ENCODE measurements at places on chromosomes 7 and 10.

DNA sequence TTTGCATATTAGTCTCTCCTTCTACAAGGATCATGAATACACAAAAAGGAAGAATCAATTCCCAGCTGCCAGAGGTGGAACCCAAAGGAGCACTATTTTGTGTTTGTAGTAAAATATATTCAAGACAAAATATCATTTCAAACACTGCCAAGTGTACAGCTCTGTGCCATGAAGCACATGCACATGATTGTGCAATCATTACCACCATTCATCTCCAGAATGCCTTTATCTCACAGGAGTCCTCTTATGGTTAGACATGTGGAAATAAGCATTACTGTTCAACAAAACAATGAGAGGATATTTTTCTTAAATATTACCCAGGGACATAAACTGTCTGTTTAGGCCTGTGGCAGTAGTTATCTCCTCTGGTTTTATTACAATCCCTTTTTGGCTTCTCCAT, 151.4 kb upstream of the PPP1R3A start:
- DNase-seq: no peak

- DNase-seq: peak; percentile 51
Measured at GRCh38 chr10:129768437-129769355, 195.4 kb downstream of the EBF3 start.

GRCh38 chr10:129959544-129960480, 4.3 kb downstream of the EBF3 start:
- DNase-seq: no peak

GRCh38 chr7:7967886-7968543, 581 bp upstream of the GLCCI1 start:
- DNase-seq: no peak

DNA sequence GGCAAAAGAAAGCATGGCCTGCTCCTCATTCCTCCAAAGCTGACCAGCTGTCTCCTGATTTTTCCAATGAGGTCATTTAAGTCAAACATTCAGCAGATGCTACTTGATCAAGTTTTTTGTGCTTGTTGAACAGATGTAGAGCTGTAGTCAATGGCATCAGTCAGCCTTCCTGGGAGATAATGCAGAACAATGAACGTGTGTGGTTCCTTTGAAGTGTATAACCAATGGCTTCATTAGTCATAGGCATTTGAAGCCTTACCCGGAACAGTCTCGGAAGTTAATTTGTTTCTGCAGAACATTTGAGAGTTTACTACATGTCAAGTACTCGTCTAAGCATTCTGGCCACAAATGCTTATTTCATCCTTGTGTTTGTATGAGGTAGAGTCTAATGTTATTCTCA, 227.1 kb downstream of the ADRA2A start:
- DNase-seq: no peak

DNA sequence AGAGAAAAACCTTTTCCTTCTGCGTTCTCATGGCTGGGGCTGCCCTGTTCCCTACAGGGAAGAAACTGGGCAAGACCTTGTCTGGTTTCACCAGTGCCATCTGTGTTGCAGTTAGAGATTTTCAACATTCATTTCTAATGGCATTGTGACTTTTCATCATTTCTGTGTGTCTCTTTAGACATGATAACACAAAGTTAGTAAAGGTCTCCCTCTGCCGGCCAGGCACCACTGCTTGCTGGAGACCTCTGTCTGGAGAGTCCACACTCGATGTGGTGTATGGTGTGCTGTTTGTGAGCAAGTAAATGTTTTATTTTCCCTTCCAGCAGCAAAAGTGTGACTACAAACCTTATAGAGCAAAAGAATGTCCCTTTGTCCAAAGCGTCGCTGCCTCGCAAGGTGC, 213.5 kb downstream of the PAXIP1 start:
- peak; percentile 88 for DNase-seq

DNA sequence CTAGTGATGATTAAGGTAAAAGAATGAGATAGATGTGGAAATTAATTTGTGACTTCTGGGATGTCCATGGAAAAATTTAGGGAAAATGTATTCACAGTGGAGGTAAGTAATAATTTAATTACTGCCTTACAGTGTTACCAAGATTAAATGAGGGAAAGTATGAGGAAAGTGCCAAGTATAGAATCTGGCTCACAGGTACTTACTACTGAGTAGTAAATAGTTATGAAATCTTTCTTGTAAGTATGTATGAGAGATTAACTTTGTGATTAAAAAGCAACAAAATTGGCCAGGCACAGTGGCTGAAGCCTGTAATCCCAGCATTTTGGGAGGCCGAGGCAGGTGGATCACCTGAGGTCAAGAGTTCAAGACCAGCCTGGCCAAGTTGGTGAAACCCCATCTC, 42.1 kb downstream of the RSBN1L start:
- no peak for DNase-seq

- DNase-seq: no peak
Measured at GRCh38 chr7:26500749-26501352, 209.2 kb downstream of the SNX10 start.

- DNase-seq: no peak
Measured at GRCh38 chr7:83161186-83161585, 1.5 kb downstream of the PCLO start.

DNA sequence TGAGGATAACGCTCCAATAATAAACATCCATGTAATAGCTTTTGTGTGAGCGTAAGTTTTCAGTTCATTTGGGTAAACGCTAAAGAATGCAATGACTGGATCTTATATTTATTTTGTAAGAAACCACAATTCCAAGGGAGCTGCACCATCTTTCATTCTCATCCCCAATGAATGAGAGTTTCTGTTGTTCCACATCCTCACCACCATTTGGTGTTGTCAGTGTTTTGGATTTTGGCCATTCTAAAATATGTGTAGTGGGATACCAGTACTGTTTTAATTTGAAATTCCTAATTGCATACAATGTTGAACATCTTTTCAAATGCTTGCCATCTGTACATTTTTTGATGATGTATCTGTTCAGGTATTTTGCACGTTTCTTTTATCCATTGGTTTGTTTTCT, 50.9 kb upstream of the SEMA3D start:
- no peak for DNase-seq

- DNase-seq: no peak
Measured at GRCh38 chr10:7704071-7705016, 1.2 kb downstream of the ITIH2 start.

DNA sequence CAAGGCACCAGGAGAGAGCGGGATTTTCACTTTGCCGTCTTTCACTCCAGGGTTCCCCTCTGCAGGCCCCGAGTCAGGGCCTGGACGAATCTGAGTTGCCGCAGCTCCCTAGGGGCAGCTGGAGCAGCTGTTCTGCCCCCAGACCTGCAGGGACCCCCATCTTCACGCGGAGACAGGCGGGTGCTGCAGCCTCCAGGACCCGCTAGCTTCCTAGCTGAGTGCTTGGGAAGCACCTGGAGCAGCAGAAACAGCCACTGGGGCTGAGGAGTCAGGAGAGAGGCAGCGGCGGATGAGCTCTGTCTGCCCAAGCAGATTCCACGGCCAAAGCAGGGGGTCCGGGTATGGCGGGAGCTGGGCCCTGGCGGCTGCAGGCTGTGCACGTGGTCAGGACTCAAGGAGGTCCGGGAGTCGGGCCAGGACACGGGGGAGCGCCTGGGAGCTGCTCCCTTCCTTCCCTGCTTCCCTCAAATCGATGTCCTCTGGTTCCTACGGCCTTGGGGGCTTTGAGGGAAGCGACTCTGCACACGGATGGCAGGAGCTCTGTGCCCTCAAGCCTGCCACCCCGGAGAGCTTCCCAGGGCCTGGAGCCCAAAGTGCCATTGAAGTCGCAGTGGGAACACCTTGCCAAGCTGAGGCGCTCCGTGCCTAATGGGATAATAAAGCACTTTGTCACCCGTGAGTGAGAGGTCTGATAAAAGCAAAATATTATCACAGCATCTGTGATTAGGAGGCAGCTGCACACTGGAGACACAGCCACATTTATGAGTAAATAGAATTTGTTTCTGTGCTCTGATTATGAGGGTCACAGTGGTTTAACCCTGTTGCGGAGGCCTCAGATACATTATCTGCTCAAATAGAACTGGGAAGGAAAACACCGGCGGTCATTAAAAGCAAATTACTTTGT, 17.2 kb downstream of the MNX1 start:
- no peak for DNase-seq

GRCh38 chr10:15797346-15797745, 63.0 kb downstream of the MINDY3 start:
- DNase-seq: no peak

DNA sequence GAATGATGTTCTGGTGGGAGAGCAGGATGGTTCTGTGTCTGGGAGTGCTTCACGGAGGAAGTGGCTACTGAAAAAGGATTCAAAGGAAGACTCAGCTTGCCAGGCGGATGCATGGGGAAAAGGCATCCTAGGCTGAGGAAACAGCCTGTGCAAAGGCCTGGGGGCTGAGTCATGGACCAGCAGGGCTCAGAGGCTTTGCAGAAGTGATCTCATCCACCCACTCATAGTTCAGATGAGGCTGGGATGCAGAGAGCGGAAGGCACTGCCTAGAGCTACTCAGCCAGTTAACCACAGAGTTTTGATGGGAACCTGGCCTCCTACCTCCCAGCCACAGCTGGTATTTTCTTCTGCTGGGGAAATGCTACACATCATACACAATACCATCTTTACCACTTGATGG, 15.8 kb upstream of the ADAMTS14 start:
- DNase-seq: no peak

DNA sequence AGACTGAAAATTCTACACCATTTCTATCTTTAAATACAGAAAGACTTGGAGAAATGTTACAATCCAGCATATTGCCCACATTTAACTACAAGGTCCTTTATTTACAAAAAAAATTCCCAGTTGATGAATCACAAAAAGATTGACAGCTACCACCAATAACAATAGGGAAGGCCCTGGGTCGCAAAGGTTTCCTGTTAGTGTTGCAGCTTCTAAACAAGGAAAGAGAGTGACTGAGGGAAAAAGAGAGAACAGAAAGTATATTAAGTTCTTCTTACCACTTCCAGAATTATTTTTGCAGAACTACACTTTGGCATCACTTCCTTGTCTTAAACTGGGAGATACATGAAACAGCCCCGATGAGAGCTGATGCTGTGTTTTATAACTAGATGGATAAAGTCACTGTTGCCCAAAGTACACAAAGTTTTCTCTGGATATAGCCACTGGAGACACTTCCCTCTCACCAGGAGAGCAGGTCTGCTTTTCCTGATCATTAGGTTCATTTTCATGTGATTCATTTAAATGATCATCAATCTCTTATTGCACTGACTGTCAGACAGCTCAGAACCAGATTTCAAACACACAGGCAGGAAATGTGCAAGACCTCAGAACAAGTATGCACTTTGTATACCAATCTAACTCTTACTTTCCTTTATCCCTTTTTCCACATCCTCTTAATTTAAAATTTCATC, 57.0 kb downstream of the SHTN1 start:
- DNase-seq: no peak

- DNase-seq: no peak
Measured at GRCh38 chr7:26857506-26858240, 6.7 kb downstream of the SKAP2 start.

- no peak for DNase-seq
Measured at GRCh38 chr7:114874170-114874569, 47.7 kb upstream of the MDFIC start.

DNA sequence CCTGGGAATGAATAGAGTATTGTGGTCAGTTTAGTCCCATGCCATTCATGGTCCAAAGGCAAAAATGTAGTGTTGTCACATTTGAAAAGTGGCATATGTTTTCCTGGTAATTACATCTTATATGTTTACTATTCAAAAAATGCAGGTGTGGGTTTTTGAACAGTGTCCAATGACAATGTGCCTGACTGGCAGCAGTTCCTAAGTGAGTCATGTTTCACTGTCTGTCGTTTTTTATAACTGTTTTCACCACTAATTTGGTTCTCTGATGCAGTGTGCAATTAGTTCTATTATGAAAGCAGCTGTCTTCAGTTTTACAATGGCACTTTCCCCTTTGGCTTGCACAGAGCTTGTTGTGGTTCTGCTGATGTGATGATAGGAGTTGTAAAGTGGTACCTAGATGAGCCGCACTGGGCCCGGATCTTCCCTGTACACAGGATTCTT, 162.3 kb downstream of the SEM1 start:
- peak; percentile 51 for DNase-seq

DNA sequence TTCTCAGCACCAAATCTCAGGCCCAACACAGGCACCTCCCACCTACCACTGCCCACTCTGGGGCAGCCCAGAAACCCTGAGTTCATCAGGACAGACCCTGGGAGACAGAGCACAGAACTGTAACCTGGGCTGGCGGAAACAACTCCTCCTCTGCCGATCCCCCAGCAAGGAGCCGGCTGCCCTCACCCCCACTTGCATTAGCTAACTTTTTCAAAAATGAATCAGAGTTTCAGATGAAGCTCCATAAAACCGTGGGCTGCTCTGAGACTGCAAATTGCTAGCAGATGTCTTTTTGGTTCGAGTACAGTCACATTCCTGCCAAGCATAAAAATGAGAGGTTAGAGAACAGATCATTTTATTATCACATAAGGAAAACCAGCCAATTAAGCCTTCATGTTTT, 93.4 kb upstream of the PARD3 start:
- DNase-seq: no peak

DNA sequence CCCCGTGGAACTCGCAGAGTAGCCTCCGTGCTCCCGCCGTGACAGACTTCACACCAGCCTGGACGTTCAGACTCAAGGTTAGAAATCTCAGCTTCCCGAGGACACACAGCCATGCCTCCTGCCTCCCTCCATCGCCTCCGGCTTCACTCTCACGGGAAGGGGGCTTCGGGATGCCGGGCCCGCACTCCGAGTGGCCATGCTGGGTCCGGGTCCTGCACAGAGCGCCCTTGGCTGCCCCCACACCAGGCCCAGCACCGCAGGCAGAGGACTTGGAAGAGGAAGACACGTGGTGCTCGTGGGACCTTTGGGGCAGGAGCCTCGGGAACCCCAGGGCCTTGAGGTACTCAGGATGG, 89.8 kb downstream of the PDGFA start:
- DNase-seq: no peak

DNA sequence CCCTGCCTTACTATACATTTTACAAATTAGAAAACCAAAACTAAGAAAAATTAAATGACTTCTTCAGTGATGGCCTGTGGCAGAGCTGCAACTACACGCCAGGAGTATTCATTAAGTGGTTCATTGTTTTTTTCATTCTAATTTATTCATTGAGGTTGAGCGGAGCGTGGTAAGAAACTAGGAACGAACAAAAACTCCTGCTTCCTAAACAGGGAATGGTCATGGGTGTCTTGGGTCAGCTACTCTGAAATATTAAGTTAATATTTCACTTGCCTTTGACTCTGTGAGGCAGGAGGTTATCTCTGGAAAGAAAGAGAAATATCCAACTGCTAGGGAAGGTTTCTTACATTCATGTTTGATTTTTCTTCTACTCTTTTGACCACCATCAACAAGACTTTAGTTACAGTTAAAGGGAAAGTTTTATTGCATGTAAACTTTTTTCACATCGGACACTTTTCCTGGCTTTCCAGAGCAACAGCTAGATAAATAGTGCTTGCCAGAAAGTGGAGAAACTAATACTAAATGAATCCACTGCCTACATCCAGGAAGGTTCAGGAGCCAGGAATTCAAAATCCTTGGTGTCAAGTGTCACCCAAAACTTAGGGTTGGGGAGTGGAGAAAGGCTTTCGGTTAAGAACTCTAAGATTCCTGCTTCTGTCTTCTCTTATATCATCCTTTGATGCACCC, 896 bp upstream of the GNG11 start:
- no peak for DNase-seq

- peak; percentile 14 for DNase-seq
Measured at GRCh38 chr7:78062214-78062613, 263.6 kb downstream of the PHTF2 start.

- DNase-seq: no peak
Measured at GRCh38 chr10:99976886-99977665, 32.7 kb downstream of the DNMBP start.

Data from BE2C (cell line).